RPMI8226 (cell line): ENCODE measurements at places on chromosomes 3 and 15.

DNA sequence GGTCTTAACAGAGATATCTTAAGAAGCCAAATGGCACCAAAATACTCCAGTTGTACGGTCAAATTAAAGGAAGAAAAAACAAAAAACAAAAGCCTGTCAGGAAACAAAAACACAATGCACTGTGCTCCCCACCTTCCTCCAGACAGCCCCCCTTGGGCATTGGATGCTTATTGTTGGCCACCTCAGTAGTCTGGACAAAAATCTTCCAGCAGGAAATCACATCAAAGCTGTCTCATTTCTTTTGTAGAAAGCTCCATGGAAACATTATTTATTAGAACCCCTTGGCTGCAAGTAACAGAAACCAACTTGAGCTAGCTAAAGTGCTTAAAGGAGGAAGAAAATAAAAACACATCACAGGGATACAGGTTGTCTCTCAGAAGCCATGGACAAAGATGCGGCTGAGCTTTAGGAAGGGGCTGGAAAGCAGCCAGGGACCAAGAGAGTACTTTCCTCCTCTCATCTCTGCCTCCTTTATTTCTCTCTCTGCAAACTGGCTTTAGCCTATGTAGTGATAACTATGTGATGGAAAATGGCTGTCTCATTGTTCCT is 651.5 kb upstream of the ADAMTS9 start:
- no peak for DNase-seq

DNA sequence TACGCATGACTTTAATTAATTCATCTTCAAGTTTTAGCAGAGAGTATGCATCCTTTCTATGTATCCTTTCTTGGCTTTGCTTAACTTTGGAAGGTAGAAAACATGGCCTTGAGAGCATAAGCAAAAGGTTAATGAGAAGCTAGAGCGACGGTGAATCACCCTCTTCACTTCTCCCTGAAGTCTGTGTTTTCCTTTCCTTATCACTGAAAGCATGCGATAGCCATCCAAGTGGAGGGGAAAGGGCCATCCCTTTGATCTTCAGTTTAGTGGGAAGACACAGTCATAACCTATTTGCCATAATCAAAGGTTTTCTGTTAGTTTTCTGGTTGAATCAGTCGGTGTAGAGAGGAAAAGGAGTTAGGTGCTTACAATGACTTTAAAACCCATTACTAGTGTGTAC is 354.0 kb upstream of the ROBO2 start:
- DNase-seq = no peak

DNA sequence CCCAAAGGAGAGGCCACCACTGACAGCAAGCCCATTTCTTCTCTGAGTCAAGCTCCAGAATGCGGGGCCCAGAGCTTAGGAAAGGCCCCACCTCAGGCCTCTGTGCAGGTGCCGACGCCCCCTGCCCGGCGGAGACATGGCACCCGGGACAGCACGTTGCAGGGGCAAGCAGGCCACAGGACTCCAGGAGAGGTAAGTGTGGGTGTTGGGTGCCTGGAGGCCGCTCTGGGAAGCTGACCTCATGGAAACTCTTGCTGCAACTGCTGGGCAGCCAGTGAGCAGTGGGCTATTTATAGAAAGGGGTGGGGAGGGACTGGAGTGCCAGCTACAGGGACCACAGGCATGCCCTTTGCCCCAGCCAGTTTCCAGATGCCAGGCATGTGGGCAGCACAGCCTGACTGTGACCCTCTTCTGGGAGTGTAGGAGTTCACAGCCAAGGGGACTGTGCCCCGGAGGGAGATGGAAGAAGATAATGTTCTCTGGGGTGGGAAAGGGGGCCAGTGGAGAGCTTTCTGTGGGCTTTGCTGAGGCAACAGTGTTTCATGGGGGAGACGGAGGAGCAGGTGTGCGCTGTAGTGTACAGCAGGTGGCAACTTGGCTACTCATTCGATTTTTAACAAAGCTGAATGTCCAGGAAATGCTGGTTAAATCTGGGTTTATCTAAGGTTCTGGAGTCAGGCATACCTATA is 23.7 kb downstream of the ALPK3 start:
- peak; percentile 93 for DNase-seq

GRCh38 chr3:88542916-88543315 is 393.2 kb downstream of the C3orf38 start:
- DNase-seq = no peak
